ENCODE measurements at places on chromosomes 12 and 14. TPM values are rescaled to one million over a fixed set of nuclear protein-coding genes. Genes with fewer than 3 reads are reported as not detected.

GRCh38 chr12:122238861-122239260 lies 13.0 kb upstream of the DIABLO start:
- H3K27ac ChIP-seq, result no peak overlapping the region
- no peak for DNase-seq
- no peak overlapping the region for H3K4me3 ChIP-seq
- no peaks in the 10 kb centered on the region for H3K27me3 ChIP-seq

KLHL33 gene
- 0.33 TPM for total RNA-seq

DNA sequence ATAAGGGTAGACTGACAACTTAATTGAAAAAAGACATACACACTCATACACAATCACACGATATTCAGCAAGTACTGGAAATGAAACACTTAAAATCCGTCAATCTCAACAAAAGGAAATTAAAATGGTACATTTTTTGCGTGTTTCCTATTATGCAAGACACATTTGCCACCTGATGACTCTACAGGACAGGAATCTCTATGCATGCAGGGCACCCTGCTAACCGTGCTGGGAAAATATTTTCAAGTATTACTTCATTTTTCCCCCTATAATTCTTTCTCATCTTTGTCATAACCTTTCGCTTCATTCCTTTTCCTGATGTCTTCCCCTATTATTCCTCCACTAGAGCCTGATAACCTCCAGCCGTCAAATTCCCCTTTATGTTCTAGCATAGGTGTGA lies 150.2 kb downstream of the TMEM132D start:
- no peak overlapping the region for H3K27ac ChIP-seq
- DNase-seq, result no peak
- H3K27me3 ChIP-seq, result no peaks in the 10 kb centered on the region
- no peaks in the 10 kb centered on the region for H3K36me3 ChIP-seq
- H3K4me1 ChIP-seq, result no peaks in the 10 kb centered on the region

DNA sequence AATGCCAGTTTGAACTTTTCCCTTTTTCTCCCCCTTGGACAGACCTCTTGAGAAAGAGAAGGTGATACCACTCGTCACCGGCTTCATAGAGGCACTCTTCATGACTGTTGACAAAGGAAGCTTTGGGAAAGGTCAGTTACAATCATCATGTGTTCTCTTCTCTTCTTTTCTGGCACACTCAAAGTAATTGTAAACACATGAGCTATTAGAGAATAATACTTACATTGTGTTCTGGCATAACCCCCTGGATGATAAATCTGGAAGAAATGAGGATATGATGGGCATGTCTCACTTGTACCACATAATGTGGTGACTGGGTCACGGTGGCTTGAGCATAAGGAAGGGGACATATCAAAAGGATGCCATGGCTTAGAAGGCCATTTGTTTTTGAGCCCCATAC lies 20.0 kb downstream of the UTP20 start:
- no peak for DNase-seq
- no peak overlapping the region for H3K4me3 ChIP-seq
- H3K27me3 ChIP-seq, result no peaks in the 10 kb centered on the region
- no peak overlapping the region for H3K27ac ChIP-seq
- H3K36me3 ChIP-seq, result peaks cover 96% of the 10 kb centered on the region

RNASE3 gene
- not detected for total RNA-seq

DNA sequence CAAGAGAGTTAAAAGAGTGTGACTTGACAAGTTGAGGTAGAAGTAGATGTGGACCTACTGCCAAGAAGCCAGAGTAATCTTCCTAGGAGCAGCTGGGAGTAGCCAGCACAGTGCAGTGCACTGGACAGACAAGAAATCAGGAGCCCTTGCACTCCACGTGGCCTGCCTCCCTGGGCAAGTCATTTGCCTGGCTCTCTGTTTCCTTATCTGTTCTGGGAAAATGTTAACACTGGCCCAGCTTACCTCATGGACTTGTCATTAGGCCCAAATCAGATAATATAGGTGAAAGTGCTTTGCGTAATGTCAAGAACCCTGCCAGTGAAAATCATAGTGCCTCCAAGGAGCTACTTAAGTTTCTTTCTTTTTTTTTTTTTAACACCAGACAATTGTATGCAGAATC lies 19.2 kb downstream of the SLC7A8 start:
- H3K4me3 ChIP-seq, result no peak overlapping the region
- DNase-seq, result no peak
- H3K27me3 ChIP-seq, result no peaks in the 10 kb centered on the region
- H3K27ac ChIP-seq, result no peak overlapping the region
- no peaks in the 10 kb centered on the region for H3K36me3 ChIP-seq

DNA sequence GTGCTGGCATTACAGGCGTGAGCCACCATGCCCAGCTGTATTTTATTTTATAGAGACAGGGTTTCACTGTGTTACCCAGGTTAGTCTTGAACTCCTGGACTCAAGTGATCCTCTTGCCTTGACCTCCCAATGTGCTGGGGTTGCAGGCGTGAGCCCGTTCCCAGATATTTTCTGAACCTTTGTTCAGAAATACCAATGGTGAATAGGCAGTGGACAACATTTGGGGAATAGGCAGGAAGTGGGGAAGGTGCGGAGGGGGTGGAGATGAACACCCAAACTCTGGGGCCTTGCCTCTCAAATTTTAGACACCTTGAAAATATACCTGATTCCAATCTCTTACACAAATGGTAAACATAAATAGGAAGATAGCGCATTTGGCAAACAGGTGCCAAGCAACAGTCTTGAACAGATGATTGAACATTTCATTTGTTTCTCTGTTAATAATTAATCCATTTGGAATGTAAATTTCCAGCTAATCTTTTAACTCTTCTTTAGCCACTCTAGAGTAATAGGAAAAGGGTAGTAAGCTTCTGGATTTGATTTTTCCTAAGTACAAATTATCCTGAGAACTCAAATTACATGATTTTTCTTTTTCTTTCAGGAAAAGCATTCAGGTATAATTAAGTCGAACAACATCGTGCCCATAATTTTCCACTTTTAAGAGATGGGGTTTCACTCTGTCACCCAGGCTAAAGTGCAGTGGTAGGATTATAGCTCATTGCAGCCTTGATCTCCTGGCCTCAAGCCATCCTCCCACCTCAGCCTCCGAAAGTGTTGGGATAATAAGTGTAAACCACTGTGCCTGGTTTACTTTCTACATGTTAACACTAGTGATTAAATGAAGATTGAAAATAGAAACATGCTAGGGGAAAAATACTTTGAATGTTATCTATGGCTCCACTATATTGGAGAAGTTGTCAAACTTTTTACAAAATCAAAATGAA lies 22.9 kb upstream of the RNF34 start:
- no peaks in the 10 kb centered on the region for H3K36me3 ChIP-seq

FOXM1 gene
- 0.71 TPM for total RNA-seq

GRCh38 chr12:98373025-98373554 lies 142.3 kb upstream of the TMPO start:
- no peaks in the 10 kb centered on the region for H3K36me3 ChIP-seq
- DNase-seq, result no peak
- no peak overlapping the region for H3K27ac ChIP-seq
- H3K4me3 ChIP-seq, result no peak overlapping the region

DNA sequence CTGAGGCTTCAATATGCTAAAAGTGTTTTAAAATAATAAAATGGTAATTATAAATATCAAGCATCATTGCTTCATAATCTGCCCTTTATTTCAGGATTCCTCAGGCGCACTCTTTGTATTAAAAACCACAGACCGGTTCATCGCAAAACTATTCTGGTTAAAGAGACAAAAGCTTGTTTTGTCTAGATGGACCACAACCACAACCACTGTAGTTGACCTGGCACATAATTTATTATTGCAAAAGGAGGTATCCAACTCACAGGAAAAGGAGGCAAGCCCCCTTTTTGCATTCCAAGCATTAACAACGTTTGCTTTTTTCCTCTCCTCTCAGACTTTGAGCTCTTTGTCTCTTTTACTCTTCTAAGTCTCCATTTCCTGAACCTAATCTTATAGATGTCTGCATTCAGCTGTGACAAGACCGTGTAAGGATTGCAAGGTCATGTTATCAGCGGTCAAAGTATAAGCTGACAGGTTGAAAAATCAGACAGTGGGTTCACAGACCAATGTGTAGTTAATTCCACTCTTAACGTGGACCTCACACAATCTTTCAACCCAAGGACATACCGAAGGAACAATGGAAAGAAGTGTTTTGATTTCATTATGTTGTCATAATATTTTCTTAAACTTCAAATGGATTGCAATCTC lies 1057.6 kb downstream of the GALC start:
- no peak for DNase-seq
- H3K4me3 ChIP-seq, result no peak overlapping the region
- H3K36me3 ChIP-seq, result no peaks in the 10 kb centered on the region

Data from left ventricle myocardium inferior (tissue), 1 donor.